ENCODE measurements at places on chromosomes 12 and 14.

DNA sequence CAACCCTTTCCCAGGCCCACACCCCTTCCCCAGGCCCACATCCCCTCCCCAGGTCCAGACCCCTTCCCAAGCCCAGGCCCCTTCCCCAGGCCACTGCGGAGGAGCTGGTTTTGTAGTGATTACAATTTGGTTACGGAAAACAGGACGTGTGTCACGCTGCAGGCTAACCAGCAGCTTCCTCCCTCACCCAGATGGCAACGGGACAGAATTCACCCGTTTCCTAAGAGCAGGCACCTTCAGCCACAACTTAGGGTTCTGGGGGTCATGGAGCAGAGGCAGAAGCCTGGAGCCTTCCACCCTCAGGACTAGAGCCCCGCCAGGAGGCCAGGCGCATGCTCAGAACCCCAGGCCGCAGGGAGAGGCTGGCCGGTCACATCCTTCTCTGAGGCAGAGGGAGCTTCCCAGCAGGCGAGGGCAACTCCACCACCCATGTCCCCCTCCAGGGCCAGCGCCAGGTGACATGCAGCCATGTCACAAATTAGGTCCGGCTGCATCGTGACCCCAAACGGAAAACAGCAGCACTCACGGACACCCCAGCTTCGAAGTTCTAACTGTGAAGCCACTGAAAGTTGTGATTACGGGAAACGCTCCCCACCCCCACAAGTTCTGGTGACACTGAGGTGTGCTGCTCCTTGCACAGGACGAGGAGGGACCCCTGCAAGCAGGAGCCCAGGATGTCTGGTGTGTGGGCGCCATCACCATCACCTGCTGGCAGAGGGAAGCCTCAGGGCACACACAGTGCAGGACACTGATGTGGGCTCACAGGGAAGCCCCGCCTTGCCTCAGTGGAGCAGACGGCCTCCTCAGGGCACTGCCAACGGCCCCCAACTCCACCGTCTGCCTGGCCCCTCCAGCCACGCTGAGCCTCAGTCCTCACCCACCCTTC, 7.7 kb downstream of the BRF1 start:
- DNase-seq, result peak; percentile 51

GRCh38 chr12:52022841-52023181, 16.1 kb downstream of the TAMALIN start:
- no peak for DNase-seq

DNA sequence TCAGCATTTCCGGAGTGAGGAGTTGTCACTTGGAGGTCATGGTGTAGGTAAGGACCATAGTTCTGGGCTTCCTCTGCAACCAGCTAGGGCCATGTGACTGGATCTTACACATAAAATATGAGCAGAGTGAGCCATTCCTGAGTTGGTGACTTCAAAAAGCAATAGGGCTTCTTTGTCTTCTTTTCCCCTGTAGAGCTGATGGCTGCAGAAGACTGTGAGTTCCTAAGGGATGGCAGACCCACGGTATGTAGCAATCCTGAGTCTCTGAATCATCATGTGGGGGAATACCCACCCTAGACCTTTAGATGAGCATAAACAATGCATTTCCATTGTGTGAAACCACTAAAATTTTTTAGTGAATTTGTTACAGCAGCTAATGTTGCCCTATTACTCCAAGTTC, 151.1 kb upstream of the TBX3 start:
- DNase-seq, result no peak

DNA sequence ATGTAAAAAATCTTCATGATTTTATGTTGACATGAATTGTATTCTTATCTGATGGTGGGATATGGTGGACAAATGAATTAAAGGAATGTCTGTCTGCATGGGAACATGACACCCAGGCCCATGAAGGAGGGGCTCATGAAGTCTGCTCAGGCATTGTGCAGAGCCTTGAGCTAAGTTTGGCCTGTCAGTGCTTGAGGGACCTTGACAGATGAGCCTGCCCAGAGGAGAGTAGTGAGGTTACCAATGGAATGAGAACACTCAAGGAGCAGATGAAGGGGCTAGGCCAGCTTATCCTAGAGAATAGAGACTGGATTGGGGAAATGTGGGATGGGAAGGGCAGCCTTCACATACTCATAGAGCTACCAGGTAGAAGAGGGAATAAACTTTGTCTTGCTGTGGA, 68.8 kb downstream of the TMX1 start:
- DNase-seq, result no peak

- DNase-seq, result no peak
Observed at GRCh38 chr12:117889098-117889497, 79.7 kb downstream of the KSR2 start.

DNA sequence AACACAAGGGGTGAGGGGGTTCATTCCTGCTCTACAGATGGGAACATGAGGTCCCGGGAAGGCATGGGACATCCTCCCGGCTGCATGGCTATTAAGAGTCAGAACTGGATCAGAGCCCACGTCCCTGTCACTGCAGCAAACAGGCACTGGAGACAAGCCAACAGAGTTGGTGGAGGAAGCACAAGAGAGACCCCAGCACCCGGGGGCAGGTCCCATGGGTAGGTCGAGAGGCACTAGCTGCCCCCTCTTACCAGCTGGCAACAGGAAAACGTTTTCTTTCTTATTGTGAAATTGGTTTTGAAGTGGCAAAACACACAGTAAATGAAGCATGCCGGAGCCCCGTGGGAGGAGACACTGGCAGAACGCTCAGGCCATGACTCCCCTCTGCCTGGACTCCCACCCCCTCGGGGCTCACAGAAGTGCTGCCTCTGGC, 43.6 kb downstream of the SYNE3 start:
- no peak for DNase-seq

DNA sequence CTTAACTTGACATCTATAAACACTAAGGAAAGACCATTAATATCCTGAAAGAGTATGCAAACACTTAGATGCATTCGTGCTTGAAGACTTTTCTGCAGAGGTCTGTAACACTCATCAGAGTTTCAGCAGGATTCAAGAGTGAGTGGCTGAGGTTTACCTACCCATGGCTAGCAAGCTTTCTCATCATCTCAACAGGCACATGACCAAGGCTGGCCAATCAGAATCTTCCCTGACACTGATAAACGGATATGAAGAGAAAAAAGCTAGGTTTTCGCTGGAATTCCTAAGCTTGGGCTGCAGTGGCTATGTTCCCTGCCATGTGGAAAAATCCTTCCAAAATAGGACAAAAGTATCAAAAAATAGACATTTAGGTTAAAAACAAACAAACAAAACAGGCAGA, 162.1 kb upstream of the USP15 start:
- DNase-seq, result no peak

GRCh38 chr12:5264006-5264405, 167.9 kb upstream of the NTF3 start:
- DNase-seq, result no peak

GRCh38 chr14:105861985-105862465, 335.6 kb downstream of the TMEM121 start:
- peak; percentile 74 for DNase-seq

- DNase-seq, result no peak
Observed at GRCh38 chr12:39993268-39993667, 112.6 kb downstream of the SLC2A13 start.

- no peak for DNase-seq
Observed at GRCh38 chr12:92356425-92356824, 210.8 kb upstream of the BTG1 start.

DNA sequence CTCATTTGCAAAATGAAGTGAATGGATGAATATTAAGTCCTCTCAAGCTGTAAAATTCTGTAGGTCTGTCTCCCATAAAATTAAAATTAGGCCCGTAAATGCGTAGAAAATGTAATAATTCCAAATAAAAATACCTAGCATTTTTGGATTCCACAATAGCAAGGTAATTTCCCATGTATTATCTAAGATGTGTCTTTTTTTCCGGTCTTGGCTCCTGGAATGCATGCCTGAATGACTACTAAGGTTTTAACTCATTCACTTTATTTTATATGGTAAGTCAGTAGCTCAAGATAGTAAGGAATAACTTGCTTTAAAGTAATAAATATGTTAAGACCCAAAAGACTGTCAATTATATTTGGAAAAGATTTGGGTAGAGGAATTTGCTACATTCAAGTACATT, 11.1 kb downstream of the TXNRD1 start:
- no peak for DNase-seq
